NCI-H1048 (cell line): ENCODE measurements at places on chromosomes 7 and 10.

GRCh38 chr10:132716691-132717490 is 69.1 kb downstream of the NKX6-2 start:
- no peak for DNase-seq

GRCh38 chr10:132861884-132862461 is 76.0 kb upstream of the NKX6-2 start:
- no peak for DNase-seq

DNA sequence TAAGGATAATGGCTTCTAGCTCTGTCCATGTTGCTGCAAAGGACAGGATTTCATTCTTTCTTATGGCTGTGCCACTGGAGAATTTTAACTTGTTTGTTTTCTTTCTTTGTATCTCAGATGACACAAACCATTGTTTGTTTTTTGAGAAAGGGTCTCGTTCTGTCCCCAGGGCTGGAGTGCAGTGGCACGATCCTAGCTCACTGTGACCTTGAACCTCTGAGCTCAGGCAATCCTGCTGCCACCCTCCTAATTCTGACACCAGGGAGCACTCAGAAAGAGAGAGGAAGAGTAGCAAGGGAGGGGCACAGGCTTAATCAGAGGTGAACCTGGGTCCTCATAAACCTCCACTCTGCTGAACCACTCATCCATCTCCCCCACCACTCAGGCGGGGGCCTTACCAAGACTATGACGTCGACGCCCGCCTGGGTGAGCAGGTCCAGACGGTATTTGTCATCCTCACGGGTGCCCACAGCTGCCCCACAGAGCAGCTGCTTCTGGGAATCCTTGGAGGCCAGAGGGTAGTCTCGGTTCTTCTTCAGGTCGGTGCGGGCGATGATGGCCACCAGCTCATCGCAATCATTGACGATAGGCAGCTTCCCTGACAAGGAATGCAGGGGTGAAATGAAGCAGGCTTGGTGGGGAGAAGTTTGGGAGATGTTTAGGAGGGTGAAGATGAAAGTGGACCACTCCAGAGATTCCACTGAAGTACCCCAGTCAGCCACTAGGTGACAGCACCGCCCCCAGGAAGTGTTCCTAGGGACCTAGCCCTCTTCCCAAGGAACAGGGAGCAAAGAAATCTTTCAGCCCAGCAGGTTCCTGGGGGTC is 11.6 kb downstream of the IMPDH1 start:
- no peak for DNase-seq

GRCh38 chr10:126268013-126268920 is 120.0 kb downstream of the ADAM12 start:
- DNase-seq, result no peak

DNA sequence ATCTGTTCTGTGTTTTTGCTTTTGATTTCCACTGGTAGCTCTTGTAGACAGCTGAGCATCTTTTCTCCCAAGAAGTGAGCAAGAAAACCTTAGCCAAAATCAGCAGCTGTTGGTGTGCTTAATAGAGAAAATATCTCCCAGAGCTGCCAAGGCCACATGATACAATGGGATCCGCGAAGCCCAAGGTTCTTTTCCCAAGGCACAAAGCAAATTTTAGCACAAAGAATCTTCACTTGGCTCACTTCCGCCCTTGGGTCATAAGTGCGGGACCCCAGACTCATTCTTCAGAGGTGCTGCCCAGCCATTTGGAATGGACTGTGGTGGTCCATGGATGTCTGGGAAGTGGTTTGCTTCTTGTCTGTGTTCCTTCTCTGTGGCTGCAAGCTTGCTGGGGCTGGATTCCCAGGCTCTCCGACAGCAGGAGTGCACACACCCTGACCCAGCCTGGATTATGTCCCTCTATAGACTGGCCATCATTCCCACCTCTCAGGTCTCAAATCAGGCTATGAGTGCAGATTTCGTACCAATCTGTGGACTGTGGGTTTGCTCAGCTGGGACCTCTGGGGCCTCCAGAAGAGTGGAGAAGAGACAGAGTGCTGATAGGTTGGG is 93.0 kb upstream of the TMEM72 start:
- DNase-seq, result no peak

- no peak for DNase-seq
These were observed 197.3 kb downstream of the PRPF18 start for GRCh38 chr10:13784067-13784466.

DNA sequence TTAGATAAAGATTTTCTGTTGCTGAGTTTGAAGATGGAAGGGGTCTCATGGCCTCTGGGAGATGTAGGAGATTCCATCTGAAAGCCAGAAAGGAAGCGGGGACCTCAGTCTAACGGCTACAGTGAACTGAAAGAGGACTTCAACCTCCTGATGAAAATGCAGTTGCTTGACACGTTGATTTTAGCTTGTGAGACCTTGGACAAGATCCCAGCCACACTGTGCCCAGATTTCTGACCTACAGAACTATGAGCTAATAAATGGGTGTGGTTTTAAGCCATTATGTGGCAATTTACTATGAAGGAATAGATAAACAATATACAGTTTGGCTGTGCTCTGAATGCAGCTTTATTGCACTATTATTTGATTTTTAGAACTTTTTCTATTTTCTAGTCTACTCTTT is 342.3 kb upstream of the SEMA3D start:
- no peak for DNase-seq
